ENCODE measurements at places on chromosomes 2 and 18.

- DNase-seq: no peak
Measured at GRCh38 chr2:65314801-65315441, 87.3 kb downstream of the ACTR2 start.

GRCh38 chr2:240928476-240929363, 22.6 kb downstream of the CROCC2 start:
- DNase-seq: no peak

DNA sequence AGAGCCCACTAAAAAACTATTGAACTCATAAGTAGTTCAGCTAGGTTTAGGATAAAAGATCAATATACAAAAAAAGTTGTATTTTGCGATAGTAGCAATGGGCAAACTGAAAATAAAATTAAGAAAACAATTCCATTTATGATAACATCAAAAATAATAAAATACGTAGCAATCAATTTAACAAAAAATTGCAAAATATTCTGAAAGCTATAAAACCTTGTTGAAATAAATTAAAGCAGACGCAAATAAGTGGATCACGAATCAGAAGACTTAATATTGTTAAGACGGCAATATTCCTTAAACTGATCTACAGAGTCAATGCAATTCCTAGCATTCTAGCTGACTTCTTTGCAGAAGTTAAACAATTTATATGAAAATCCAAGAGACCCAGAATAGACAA, 24.5 kb downstream of the ABCB11 start:
- no peak for DNase-seq

DNA sequence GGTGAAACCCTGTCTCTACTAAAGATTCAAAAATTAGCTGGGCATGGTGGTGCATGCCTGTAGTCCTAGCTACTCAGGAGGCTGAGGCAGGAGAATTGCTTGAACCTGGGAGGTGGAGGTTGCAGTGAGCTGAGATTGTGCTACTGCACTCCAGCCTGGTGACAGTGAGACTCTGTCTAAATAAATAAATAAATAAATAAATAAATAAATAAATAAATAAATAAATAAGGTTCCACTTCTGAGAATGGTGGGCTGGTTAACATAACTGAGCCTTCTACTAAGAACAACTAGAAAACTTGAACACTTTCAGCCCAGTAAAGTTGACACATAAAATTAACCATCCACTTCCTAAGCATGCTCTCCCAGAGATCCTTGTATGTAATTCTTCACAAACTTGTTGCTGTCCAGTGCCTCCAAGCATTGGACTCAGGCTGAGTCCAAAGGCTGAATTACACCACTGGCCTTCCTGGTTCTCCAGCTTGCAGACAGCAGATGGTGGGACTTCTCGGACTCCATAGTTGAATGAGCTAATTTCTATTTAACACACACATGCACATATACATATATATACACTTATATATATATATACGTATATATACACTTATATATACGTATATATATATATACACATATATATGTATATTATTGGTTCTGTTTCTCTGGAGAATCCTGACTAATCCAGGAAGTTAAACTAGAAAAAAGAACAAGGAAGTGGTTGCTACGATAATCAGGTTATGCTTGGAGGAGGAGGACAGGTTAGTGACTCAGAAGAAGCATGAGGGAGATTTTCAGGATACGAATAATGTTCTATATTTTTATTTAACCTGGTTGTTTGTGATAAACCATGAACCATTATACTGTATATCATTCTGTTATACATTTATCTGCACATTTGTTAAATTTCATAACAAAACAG, 348.8 kb downstream of the METTL4 start:
- DNase-seq: no peak
